ENCODE measurements at places on chromosomes 1 and 21.

- DNase-seq = no peak
These were observed 43.1 kb upstream of the EPS8L3 start for GRCh38 chr1:109806733-109807400.

DNA sequence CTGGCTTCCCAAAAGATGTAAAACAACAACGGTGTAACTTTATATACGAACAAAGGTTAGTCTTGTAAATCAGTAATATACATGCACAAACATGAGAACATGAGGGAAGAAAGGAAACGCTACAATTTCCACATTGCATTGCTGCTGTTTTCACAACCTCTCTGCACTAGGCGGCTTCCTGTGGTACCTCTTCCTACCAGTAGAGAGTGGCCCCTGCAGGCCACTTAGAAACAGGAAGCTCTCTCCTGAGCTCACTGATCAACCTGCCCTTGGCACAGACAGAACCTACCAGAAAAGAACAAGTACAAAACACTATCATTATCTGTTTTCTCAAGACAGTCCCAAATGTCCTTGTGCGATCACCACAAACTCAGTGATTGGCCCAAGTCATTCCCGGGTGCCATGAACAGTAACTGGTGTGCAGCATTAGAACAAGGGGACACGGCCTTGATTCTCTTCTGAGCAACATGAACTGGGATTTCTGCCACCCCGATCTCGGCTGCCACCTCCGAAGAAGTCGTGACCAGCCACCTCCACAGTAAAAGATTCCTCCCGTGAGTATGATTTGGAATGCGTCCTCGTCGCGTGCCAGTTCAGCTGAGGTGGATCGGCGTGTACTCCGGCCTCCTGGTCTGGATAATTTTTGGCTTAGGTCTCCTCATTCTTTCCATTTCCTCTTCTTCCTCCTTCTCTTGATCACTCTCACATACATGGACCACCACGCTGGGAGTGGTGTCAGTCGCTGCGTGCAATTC lies 5.7 kb upstream of the KCNE1 start:
- DNase-seq = no peak

GRCh38 chr1:185864889-185865517 lies 130.8 kb downstream of the HMCN1 start:
- no peak for DNase-seq

GRCh38 chr1:88935522-88936222 lies 44.3 kb upstream of the GTF2B start:
- no peak for DNase-seq

DNA sequence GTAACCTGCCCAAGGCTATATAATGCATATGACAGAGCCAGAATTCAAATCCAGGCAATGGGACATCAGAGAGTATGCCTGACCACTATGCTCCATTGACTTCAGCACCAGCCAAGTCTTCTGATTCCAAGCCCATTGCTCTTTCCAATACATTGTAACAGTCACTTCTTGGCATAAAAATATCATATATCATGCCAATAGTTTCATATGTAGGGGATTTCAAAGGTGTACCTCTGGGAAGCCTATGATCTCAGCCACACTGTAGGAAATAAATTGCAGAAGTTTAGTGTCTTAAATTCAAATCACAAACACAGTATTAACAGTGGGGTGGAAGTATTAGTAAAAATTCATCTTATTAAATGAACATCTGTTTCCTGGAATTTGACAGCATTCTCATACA lies 30.0 kb upstream of the ROR1 start:
- DNase-seq = no peak

DNA sequence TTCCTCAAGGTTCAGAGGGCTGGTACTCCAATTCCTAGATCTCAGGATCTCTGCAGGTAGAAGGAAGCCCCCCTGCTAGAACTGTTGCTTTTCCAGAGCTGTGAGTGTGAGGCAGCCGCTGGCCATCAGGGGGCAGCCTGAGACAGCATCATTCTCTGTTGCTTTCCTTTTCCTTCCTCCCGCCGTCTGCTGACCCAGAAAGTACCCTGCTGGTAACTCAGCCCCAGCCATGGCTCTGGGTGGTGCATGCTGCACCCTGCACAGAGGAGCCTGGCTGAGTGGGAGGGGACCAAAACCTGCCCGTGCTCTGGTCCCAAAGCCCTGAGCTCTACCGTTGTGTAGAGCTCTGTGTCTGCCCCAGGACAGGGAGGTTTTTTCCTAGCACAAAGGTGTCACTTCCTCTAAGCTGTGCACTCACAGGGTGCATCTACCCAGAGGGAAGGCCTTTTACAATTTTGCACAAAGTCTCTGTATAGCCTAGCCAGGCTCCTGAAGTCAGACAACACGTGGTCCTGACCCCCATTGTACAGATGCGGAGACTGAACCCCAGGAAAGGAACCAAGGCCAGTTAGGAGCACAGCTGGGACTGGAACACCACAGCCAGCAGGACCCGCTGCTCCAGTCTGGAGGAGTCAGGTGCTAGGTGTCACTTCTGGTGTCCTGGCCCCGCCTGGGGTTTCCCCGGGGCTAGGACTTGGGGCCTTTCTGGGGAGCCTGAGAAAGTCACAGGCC lies 5.6 kb upstream of the FAM131C start:
- peak; percentile 34 for DNase-seq

GRCh38 chr1:153973525-153973924 lies 3.9 kb downstream of the JTB start:
- no peak for DNase-seq

- DNase-seq = no peak
These were observed 578.5 kb downstream of the USP25 start for GRCh38 chr21:16308269-16308668.
